ENCODE measurements at places on chromosomes 2 and 18. TPM values are rescaled to one million over a fixed set of nuclear protein-coding genes. Genes with fewer than 3 reads are reported as not detected.

Gene TRIM43
- total RNA-seq = not detected

Gene PTPRN
- total RNA-seq = not detected

Gene RASGRP3
- 4.0 TPM for total RNA-seq

DNA sequence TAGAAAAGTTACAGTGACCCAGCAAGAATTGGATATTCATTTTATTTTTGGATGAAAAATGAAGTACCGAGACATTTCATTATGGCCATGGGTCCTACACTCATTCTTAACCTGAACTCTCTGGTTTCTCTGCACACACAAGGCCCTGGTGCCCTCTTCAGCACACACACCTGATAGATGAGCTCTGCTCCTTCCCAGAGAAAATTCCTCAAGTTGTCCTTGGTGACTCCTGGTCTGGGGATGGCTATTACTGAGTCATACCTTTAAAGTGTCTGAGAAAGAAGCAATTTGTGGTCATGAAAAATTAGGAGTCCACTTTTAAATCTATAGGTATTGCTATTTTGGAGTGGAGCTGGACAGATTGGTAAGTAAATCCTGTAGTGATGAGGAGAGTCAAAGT, 311.5 kb downstream of the CDH2 start:
- no peaks in the 10 kb centered on the region for H3K27me3 ChIP-seq
- H3K27ac ChIP-seq = no peak overlapping the region
- H3K36me3 ChIP-seq = no peaks in the 10 kb centered on the region
- no peak for DNase-seq

GRCh38 chr2:152611458-152612231, 105.6 kb downstream of the PRPF40A start:
- peak overlapping the region; percentile 50 for H3K27ac ChIP-seq
- H3K27me3 ChIP-seq = peaks cover 3% of the 10 kb centered on the region
- DNase-seq = no peak
- H3K4me3 ChIP-seq = peak overlapping the region; percentile 3
- peaks cover 22% of the 10 kb centered on the region for H3K4me1 ChIP-seq
- no peaks in the 10 kb centered on the region for H3K36me3 ChIP-seq

GRCh38 chr2:127674241-127675209, 805 bp downstream of the LIMS2 start:
- peaks cover 70% of the 10 kb centered on the region for H3K27me3 ChIP-seq
- DNase-seq = no peak
- peaks cover 2% of the 10 kb centered on the region for H3K36me3 ChIP-seq
- H3K4me3 ChIP-seq = peak overlapping the region; percentile 50
- H3K4me1 ChIP-seq = peaks cover 4% of the 10 kb centered on the region
- no peak overlapping the region for H3K27ac ChIP-seq

GRCh38 chr2:109558076-109558882, 55.5 kb downstream of the SEPTIN10 start:
- peaks cover 2% of the 10 kb centered on the region for H3K4me1 ChIP-seq
- no peak for DNase-seq
- H3K27me3 ChIP-seq = peaks cover 12% of the 10 kb centered on the region
- H3K4me3 ChIP-seq = no peak overlapping the region
- H3K36me3 ChIP-seq = no peaks in the 10 kb centered on the region
- no peak overlapping the region for H3K27ac ChIP-seq

DNA sequence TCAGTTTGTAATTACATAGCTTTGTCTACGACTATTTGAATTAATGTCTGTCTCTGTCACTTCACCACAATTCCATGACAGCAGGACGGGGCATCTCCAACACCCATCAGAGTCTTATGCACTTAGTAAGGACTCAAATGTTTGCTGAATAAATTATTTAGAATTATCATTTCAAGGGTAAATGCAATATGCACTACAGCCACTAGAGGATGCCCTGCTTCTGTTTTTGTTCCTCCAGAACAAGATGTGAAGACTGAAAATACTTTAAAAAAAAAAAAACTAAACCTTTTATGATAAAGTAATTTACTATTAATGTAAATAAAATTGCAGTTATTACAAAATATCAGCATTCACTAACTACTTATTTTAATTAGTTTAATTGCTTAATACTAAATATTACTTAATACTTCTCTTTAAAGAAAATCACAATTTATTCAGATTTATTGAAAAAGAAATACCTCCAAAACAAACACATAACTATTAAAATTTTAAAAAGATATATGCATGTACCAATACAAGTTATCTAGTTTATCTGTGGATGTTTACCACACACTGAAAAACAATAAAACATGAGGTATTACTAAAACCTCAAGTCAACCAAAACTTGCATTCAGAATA, 3.2 kb downstream of the PIGN start:
- no peak overlapping the region for H3K27ac ChIP-seq
- no peak overlapping the region for H3K4me3 ChIP-seq
- H3K27me3 ChIP-seq = no peaks in the 10 kb centered on the region
- peak; percentile 69 for DNase-seq

All from activated CD8-positive, alpha-beta T cell treated with anti-CD3 and anti-CD28 coated beads, Interleukin-2, amount 10 ng/mL, durations not matched to agents 7 days and 5 days (primary cell).